Mesenteric fat pad (tissue), 1 donor: ENCODE measurements at places on chromosomes 5 and 9. TPM values are rescaled to one million over a fixed set of nuclear protein-coding genes. Genes with fewer than 3 reads are reported as not detected.

Gene NR5A1
- total RNA-seq: not detected

Gene WDR38
- not detected for total RNA-seq

Gene VLDLR
- 47.9 TPM for total RNA-seq

DNA sequence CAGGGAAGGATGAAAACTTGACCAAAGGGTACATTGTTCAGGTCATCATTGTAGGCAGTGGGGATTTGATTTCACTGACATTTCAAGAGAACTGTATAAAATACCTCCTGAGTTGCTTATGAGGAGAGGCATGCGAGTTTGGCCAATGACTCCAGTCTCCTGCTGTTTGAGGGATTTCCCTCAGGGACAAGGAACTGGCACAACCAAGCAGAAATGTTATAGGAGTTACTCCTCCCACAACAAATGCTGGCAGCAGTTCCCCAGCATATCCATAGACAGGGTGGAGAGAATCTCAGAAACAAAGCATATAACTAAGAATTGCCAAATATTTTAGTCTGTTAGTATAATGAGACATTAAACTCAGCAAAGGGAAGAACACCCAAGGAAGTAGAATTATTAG lies 47.2 kb upstream of the FBXL7 start:
- DNase-seq: no peak

DNA sequence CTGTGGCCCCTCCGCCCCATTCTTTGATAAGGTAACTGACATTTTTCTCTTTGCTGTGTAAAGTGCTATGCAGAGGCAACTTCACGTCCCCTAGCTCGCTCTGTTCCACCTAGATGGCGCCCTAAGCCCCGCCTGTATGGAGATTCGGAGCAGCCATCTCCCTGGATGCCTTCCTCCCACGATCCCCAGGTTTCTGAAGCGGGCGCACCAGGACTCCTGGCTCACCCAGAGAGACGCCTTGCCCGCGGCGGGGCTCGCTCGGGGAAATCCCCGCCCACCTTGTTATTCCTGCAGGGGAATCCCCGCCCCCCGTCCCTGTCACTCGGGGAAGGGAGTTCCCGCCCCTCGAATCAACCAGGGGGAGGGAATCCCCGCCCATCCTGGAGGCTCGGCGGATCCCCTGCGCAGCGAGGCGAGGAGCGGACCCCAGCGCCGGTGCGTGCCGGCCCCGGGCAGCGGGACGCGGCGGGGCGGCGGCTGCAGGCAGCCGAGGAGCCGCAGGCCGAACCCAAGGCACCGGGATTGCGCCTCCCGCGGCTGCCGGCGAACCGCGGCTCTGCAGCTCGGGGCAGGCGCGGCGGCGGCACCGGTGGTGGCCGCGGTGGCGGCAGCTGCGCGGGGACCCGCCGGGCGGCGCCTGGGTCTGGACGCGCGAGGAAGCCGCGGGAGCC lies at the start of gene PDZD2:
TSS of gene PDZD2 (plus strand) at position 384 of the 671 bp plus-strand sequence.
- DNase-seq: no peak

DNA sequence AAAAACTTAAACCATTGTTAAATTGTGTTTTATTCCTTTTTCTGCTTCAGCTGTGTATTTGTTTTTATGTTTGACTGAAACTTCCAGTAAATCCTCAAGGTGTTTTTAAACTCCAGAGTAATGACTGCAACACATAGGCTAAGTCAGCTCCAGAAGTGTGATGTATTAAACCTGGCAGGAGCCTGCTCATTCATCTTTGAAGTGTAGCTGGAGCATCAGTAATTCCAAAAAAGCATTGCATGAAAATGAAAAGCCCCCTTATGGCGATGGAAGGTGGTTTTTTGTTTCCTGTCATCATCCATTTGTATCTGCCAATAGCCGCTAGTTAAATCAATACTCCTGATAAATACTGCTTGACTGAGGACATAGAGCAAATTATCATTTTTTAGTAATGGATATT lies 474.2 kb upstream of the ADAMTS16 start:
- no peak for DNase-seq

- no peak for DNase-seq
Measured at GRCh38 chr5:173750538-173751265, 134.3 kb upstream of the BOD1 start.
